ENCODE measurements at places on chromosomes 3 and 15.

DNA sequence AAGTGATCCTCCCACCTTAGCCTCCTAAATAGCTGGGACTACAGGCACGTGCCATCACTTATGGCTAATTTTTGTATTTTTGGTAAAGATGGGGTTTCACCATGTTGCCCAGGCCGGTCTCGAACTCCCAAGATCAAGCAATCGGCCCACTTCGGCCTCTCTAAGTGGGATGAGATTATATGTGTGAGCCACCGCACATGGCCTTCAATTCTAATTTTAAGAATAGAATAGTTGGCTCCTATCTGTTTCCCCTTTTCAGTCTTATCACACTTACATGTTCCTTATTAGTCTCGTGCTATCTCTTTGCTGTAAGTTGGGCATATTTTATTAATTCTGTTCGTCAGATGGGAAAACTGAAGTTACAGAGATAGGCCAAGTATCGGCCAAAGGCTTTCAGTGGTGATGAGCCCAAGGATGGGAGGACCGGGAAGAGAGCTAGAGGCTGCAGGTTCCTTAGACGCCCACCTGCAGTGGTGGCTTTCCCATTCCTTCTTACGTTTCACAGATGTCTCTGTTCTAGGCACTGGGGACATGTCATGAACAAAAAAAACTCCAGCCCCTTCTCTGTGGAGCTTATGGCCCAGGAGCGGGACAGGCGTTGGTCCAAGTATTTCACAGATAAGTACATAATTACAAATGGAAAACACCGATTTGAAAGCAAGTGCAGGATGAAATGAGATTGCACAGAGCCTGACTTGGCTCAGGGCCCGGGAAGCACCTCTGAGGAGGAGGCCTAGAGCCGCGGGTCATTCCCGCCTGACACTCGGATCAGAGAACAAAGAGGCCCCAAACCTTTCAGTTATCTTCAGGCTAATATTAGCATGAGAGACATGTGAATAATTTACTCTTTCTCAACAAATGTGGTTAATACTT lies 91.1 kb upstream of the KLF13 start:
- DNase-seq = no peak

- DNase-seq = no peak
These were observed 471.8 kb downstream of the MFSD1 start for GRCh38 chr3:159273608-159274007.

DNA sequence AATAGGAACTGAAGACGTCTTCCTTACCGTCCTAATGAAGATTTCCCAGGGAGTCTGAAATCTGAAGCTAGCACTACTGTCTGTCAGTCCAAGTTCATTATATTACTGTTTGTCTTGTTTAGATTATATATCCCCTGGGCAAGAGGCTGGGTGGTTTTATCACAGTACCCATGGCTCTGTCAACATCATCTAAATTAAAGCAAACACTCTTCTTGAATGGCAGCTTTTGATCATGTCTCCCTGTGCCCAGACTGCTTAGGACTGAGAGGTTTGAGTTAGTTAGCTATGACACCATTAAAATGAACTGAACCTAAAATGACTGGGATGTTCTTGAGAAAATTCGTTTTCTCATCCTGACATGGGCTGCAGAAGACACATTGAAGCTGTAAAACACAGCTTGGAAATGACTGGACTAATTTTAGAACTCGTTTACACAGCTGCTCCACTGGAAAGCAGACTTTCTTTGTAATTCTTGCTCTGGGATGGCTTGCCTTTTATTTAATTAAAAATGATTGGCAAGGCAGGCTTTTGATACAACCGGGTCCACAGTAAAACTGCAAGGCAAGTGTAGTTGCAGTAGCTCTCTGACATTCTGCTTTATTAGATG lies 243.5 kb downstream of the MFSD1 start:
- DNase-seq = no peak

DNA sequence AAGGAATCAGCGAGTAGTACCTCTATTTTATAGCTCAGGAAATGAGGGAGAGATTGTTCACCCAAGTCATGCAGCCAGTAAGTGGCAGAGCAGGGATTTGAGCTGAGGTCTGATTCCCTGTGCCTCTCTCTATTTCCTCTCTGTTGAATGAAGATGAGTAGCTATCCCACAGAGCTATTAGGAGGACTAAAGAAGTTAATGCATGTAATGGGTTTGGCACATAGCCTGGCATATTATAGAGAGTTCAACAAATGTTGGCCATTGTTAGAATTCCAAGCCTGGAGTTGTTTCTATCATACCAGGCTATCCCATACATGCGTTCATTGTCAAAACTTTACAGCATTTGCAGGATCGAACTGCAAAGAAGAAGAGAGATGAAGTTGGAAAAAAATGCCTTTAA lies 21.8 kb upstream of the KLHL6 start:
- DNase-seq = no peak

DNA sequence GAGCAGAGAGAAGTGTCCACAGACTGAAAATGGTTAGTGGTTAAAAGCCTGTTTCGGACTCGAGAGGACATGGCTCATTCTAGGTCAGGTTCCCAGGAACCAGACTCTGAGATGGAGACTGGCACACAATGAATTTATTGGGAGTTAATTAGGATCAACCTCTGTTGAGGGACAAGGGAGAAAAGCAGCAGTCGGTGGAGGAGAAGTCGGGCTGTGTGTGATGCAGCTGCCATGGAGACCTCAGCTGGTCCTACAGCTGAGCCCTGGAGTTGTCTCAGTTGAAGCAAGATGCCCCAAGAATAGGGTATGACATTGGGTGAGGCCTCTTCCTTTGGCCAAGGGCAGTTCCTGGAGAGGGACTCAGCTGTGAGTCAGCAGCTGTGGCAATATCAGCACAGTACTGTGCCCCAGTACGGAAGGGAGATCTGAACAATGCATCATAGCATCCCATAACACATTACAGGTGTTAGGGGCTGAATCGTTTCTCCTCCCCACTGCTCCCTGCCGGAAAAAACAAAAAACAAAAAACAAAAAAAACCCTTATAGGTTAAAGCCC lies 105.4 kb downstream of the ABHD5 start:
- DNase-seq = no peak

GRCh38 chr3:146581080-146581601 lies 24.0 kb downstream of the PLSCR5 start:
- no peak for DNase-seq

DNA sequence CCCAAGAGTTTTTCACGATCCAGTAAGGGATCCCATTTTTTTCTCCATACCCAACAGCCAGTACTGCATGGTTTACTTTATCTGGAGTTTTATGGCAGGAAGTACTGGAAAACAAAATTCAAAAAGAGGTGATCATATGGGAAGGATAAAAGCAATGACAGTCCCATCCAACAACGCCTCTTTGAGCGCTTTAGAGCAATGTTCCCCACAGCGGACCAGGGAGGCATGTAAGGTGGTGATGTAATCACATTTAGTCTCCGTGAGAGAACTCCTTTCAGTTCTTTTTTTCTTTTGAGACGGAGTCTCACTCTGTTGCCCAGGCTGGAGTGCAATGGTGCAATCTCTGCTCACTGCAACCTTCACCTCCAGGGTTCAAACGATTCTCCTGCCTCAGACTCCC lies 21.8 kb downstream of the CTSH start:
- no peak for DNase-seq

DNA sequence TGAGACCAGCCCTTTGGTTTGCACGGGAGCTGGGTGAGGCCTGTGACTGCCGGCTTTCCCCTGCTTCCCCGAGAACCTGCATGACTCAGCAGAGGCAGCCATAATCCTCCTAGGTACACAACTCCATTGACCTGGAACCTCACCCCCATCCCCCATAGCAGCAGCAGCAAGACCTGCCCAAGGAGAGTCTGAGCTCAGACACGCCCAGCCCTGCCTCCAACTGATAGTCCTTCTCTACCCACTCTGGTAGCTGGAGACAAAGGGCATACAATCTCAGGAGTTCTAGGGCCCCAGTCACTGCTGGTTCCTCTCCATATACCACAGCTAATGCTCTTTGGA lies 141.0 kb upstream of the ARHGEF26 start:
- DNase-seq = no peak

DNA sequence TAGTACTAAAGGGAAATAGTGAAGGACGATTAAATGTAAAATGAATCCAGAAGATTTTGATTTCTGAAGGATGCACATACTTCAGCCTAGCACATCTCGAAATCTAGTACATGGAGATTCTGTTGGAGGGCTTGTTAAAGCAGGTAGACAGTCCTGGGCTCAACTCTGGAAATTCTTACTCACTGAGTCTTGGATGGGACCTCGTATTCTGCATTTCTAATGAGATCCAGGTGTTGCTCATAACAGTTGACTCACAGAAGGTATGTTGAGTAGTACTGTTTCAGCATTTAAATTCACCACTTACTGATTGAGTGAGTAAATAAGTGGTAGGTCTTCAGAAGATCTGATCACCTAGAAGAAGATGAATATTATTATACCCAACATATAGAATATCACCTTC lies 623.4 kb upstream of the SGO1 start:
- DNase-seq = no peak

DNA sequence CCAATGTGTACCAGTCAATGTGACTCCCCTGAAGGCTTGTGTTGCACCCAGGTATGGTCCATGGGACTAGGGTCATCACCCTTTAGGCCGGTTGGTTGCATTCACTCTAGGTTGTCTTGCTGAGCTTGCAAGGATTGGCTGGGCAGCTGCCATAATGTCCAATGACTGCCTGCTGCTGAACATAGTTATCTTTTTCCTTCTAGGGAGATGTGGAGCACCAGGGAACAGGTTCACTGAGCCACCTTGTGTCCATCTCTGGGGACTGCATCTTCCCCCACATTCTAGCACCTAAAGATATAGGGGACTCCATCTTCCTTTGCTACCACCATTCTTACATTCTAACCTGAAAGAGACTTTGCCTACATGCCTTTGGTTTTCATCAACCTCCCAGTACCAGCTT lies 580.4 kb upstream of the TBL1XR1 start:
- no peak for DNase-seq

DNA sequence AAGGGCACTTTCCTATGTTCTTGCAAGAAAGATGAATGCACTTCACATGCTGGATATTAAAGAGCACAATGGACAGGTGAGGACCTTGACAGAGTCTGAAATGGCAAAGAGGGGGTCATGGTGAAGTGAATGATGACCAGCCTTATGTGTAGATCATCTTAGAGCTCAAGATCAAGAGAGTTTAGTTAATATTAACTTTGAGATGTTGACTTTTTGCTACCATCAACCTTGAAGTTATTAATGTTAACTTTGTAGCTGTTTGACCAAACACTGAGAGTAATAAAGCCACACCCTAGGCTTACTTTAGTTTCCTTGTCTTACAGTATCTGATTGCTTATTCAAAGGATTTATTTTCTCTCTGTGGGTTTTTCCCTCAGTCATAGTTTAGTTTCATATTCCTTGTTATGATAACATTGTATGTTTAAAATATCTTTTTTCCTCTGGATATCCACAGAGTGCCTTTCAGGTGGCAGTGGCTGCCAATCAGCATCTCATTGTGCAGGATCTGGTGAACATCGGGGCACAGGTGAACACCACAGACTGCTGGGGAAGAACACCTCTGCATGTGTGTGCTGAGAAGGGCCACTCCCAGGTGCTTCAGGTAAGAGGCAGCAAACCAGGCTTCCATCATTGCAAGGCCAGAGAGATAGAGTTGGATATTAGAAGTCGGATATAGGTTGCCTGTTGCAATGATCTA lies 5.4 kb downstream of the NFKBIZ start:
- DNase-seq = no peak

- no peak for DNase-seq
These were observed 844.5 kb downstream of the TBL1XR1 start for GRCh38 chr3:176352716-176353334.

DNA sequence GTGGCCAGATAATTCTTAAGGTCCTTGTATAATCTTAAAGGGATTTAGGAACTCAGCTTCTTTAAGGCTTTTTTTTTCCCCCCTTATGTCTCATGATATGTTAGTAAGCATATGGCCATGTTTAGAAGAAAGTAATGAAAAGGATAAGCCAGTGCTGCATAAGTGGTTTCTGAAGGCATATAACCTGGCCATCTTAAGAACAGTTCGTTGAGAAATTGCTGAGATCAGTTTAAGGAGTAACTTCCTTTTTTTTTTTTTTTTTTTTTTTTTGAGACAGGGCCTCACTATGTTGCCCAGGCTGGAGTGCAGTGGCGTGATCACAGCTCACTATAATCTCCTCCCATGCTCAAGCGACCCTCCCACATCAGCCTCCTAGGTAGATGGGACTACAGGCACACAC lies 51.7 kb downstream of the UBE2E2 start:
- DNase-seq = no peak

GRCh38 chr3:99323940-99324339 lies 314.5 kb upstream of the COL8A1 start:
- no peak for DNase-seq

GRCh38 chr3:26368312-26368711 lies 254.3 kb upstream of the LRRC3B start:
- no peak for DNase-seq

- no peak for DNase-seq
These were observed 38.3 kb downstream of the SAXO2 start for GRCh38 chr15:82300883-82301282.

DNA sequence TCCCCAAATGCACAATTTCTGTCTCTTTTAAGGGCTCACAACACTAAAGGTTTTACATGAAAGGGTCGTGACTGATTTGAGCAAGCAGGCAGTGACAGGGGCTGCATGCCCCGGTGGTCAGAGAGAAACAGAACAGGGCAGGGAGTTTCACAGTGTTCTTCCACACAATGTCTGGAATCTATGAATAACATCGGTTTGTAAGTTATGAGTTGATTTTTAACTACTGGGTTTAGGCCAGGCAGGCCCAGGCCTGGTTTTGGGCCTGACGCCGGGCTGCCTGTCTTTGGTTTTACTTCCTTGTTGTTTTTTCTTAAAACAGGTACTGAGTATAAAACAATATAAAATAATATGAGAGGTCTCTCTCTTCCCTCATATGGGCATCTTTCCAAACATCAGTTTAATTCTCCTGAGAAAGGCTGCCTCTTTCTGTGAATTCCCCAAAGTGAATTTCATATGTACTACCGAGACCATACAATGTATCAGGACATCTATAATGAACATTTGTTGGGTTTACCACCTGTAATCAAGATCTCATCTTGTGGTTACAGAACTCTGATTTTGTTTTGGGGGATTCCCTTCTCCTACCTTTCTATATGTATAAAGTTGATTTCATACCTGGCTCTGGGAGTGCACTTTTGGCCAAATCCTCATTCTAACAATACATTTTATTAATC lies 74.4 kb downstream of the CD200 start:
- no peak for DNase-seq

GRCh38 chr3:47000198-47000815 lies 20.8 kb downstream of the NBEAL2 start:
- DNase-seq = no peak

- DNase-seq = no peak
These were observed 314.7 kb upstream of the ATP10A start for GRCh38 chr15:26177816-26178215.

DNA sequence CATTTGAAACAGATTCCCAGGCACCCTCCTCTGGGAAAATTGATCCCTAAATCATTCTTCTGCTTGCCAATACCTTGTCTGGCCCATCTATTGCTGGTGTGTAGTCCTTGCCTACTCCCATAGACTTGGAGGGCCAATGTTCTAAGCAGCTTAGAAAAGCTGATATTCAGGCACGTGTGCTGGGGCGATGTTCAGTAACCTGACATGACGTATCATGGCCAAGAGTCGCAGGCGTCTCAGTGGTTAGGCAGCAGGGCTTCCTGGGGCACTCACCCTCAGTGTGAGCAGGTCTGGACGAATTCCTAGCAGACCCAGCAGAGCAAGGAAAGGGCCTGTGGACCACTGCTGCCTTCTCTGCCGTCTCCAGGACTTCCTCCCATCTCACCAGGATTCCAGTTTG lies 21.6 kb downstream of the EPHB1 start:
- DNase-seq = no peak
